Trophoblast cell (in vitro differentiated cells and primary cell): ENCODE measurements at places on chromosomes 5 and 9.

- H3K4me3 ChIP-seq = no peak overlapping the region
- no peak overlapping the region for H3K27ac ChIP-seq
- no peaks in the 10 kb centered on the region for H3K27me3 ChIP-seq
Observed at GRCh38 chr5:40646266-40646665, 33.4 kb upstream of the PTGER4 start.

DNA sequence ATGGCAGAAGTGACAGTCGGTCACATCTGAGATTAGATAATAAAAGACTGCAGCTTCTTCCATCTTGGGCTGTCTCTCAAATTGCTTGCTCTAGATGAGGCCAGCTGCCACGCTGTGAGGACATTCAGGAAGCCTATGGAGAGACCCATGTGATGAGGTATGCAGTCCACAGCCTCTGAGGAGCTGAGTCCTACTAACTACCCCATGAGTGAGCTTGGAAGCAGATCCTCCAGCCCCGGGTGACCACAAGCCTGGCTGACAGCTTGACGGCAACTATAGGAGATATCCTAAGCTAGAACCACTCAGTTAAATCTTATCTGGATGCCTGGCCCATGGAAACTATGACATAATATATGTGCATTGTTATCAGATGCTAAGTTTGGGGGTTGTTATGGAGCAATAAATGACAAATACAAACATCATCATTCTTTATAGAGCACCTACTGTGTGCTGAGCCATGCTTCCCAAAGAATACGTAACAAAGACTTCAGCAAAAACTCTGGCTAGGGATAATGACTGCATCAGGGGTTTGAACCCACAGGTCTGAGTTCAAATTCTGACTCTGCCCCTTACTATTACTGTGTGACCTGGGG lies 26.7 kb downstream of the KCNV2 start:
- no peaks in the 10 kb centered on the region for H3K27me3 ChIP-seq
- DNase-seq = no peak
- H3K27ac ChIP-seq = no peak overlapping the region
- no peaks in the 10 kb centered on the region for H3K36me3 ChIP-seq
- H3K4me3 ChIP-seq = no peak overlapping the region

DNA sequence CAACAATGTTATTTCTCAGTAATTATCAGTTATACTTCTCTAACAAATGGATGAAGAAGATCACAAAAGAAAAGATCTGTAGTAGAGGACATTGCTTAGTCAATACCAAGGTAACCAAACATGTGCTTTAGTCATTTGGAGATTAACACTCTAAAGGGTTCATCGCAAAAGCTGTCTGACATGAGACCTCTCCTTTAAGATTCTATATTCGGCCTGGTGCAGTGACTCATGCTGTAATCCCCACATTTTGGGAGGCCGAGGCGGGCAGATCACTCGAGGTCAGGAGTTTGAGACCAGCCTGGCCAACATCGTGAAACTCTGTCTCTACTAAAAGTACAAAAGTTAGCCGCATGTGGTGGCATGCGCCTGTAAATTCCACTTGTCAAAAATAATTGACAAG lies 18.3 kb upstream of the CKMT2 start:
- H3K4me3 ChIP-seq = no peak overlapping the region
- no peaks in the 10 kb centered on the region for H3K27me3 ChIP-seq
- H3K4me1 ChIP-seq = peaks cover 4% of the 10 kb centered on the region
- peaks cover 48% of the 10 kb centered on the region for H3K36me3 ChIP-seq
- H3K27ac ChIP-seq = no peak overlapping the region

DNA sequence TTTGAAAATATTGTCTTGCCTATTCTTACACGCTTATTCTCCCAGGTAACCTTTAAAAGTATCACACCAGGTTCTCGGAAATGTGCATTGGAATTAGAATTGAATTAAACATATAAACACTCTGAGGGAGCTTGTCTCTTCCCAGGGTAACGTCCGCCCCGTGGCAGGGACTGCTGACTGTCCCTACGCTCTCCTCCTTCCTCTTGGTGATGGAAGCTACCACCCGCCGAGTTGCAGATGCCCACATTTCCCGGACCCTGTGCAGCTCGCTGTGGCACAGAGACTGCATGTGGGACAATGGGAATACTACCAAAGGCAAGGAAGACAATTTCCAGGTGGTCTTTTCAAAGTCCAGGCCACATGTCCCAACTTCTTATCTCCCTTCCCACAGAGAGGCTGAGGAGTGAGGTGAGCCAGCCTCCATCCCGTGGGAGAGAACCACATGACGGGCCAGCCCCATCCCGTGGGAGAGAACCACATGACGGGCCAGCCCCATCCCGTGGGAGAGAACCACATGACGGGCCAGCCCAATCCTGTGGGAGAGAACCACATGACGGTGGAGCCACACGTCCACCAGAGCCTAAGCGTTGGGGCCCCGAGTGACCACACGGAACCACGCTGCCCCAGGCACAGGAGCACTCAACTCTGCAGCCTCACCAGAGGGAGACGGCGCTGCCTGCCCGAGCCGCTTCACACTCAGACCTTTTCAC lies 249.4 kb upstream of the IRX1 start:
- H3K27me3 ChIP-seq = no peaks in the 10 kb centered on the region
- H3K36me3 ChIP-seq = no peaks in the 10 kb centered on the region
- DNase-seq = no peak
- H3K27ac ChIP-seq = no peak overlapping the region

- H3K36me3 ChIP-seq = no peaks in the 10 kb centered on the region
- H3K4me1 ChIP-seq = no peaks in the 10 kb centered on the region
- H3K4me3 ChIP-seq = no peak overlapping the region
- H3K27ac ChIP-seq = no peak overlapping the region
Observed at GRCh38 chr9:33222031-33222430, 17.9 kb upstream of the SPINK4 start.

DNA sequence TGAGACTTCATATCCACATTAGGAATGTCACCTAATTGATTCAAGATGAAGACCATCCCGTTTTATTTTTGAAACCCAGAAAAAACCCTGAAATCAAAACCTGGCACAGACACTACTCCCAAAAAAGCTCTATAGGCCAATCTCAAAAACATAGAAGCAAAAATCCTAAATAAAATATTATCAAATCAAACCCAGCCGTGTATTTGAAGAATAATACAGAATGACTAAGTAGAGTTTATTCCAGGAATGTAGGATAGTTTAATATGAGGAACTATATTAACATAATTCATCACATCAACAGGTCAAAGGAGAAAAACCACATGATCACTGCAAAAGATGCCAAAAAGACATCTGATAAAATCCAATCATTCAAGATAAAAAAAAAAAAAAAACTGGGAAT lies 167.1 kb downstream of the ACTL7B start:
- H3K36me3 ChIP-seq = no peaks in the 10 kb centered on the region
- no peak overlapping the region for H3K4me3 ChIP-seq
- DNase-seq = no peak

- H3K36me3 ChIP-seq = no peaks in the 10 kb centered on the region
- H3K27me3 ChIP-seq = no peaks in the 10 kb centered on the region
- H3K4me3 ChIP-seq = no peak overlapping the region
- DNase-seq = no peak
Observed at GRCh38 chr5:1100664-1101574, 10.9 kb downstream of the SLC12A7 start.

- no peak overlapping the region for H3K27ac ChIP-seq
- no peak for DNase-seq
- no peaks in the 10 kb centered on the region for H3K27me3 ChIP-seq
Observed at GRCh38 chr9:78074385-78075291, 43.0 kb upstream of the GNAQ start.

- no peaks in the 10 kb centered on the region for H3K27me3 ChIP-seq
- peak overlapping the region; percentile 58 for H3K4me3 ChIP-seq
Observed at GRCh38 chr5:124744170-124744971, 2.1 kb downstream of the ZNF608 start.

DNA sequence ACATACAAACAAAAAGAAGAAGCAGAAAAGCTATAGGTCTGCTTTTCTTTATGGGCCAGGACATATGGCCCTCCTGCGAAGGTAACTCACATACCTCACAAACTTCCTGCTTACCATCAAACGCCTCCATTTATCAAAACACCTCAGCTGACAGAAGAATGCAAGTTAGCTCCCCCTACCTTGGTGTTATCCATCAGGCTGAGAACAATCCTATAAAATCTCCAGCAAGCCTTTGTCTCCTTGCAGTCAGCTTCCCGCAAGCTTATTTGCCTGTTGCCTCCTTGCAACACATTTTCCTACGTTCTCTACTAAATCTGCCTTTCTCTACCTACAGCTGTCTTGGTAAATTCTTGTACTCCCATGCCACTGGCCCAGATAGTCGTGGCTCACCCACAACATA lies 22.7 kb upstream of the PCA3 start:
- no peak for DNase-seq
- H3K27me3 ChIP-seq = no peaks in the 10 kb centered on the region
- no peaks in the 10 kb centered on the region for H3K36me3 ChIP-seq
- H3K27ac ChIP-seq = no peak overlapping the region

DNA sequence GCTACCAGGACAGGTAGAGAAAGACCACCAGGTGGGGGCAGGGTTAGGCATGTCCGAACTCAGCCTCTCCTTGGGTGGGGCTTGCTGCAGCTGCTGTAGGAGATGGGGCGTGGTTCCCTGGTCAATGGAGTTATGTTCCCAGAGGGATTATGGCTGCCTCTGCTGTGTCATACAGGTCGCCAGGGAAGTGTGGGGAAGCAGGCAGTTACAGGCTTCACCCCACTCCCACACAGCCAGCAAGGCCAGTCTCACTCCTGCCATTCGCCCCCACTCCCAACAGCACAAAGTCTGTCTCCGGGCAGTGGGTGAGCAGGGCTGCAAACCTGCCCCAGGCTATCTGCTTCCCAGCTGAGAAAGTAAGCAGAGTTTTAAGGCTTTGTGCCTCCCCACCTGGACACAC lies 20.0 kb upstream of the CEP72 start:
- no peak for DNase-seq
- no peaks in the 10 kb centered on the region for H3K27me3 ChIP-seq
- no peaks in the 10 kb centered on the region for H3K4me1 ChIP-seq
- H3K4me3 ChIP-seq = no peak overlapping the region

DNA sequence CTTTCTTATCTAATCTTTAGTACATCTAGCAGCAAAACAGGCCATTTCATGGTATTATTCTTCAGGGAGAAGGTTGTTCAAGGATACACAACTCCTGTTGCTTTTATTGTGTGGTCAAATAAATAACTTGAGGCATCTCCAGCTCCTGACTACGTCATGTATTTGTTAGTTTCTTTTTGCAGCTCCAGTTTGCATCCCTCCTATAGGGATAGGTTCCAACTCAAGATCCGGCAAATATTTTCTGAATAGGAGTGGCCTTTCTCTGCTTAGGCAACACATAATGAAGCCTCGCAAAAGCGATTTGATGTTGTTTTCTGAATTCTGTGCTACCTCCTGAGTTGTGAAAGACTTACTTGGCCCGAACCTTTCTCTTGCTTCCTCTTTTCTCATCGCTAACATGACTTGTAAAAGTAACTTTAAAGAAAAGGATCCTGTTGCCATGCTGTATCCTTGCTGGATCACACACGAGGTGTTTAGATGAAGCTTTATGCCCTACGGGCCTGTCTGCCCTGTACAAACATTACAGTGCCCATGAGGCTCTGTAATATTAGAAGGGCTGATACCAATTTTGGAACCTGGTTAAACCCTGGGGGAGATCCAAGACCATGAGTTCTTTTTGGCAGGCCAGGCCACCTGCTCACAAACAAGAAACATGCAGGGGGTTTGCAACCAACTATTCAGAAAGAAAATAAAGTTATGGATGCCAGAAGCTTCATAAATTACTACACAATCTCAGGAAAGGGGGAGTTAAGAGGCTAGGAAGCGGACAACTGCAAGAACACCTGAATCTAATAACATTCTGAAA lies 149.8 kb upstream of the FGF10 start:
- H3K4me1 ChIP-seq = no peaks in the 10 kb centered on the region
- H3K27ac ChIP-seq = no peak overlapping the region
- H3K27me3 ChIP-seq = no peaks in the 10 kb centered on the region
- DNase-seq = no peak
- no peak overlapping the region for H3K4me3 ChIP-seq

DNA sequence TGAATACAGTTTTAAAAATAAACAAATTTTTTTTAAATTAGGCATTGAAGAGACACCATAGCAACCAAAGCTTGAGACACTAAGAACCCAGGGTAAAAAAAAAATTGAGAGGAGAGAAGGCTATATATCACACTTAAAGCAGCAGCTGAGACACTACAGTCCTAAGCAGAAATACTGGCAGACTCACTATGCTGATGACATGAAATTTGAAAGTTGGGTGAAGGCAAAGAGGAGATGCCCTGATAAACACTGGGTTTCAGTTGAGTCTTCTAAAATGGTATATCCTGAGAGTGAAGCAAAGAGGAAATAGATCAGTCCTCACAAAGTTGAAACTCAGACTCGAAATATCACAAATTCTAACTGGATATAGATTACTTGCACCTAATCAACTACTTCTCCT lies 419.9 kb upstream of the CDH9 start:
- H3K27me3 ChIP-seq = no peaks in the 10 kb centered on the region
- no peaks in the 10 kb centered on the region for H3K4me1 ChIP-seq
- no peak for DNase-seq
- no peak overlapping the region for H3K27ac ChIP-seq

DNA sequence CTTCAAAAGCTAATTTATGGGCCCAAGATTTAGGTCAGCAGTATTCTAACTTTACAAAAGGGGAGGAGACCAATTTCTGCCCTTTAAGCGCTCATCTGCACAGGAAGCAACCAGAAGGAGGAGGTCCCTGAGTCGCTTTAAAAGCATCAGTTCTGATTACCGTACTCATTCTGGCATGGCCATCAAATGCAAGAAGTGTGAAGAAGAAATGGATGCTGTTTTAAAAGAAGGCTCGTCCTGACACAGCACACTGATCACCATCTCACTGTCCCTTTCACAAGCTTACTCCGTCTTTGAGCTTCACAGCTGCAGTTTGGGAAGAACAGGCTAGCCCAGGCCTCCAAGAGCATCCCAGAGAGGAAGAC lies 17.5 kb downstream of the ZNF608 start:
- H3K4me3 ChIP-seq = no peak overlapping the region
- no peak overlapping the region for H3K27ac ChIP-seq
- no peaks in the 10 kb centered on the region for H3K27me3 ChIP-seq
- peaks cover 7% of the 10 kb centered on the region for H3K4me1 ChIP-seq
- no peaks in the 10 kb centered on the region for H3K36me3 ChIP-seq

- no peak for DNase-seq
- H3K36me3 ChIP-seq = no peaks in the 10 kb centered on the region
- H3K27ac ChIP-seq = no peak overlapping the region
- H3K4me3 ChIP-seq = no peak overlapping the region
- no peaks in the 10 kb centered on the region for H3K27me3 ChIP-seq
Observed at GRCh38 chr5:117734056-117734455, 1159.4 kb upstream of the SEMA6A start.

- no peak for DNase-seq
- H3K4me3 ChIP-seq = no peak overlapping the region
- peaks cover 9% of the 10 kb centered on the region for H3K36me3 ChIP-seq
- H3K27me3 ChIP-seq = no peaks in the 10 kb centered on the region
- H3K4me1 ChIP-seq = peaks cover 3% of the 10 kb centered on the region
Observed at GRCh38 chr5:109823597-109823996, 133.9 kb downstream of the MAN2A1 start.
